ENCODE measurements at places on chromosomes 13 and 19.
A peak's percentile ranks its signal among the peaks of the same experiment; 100 is the strongest.

DNA sequence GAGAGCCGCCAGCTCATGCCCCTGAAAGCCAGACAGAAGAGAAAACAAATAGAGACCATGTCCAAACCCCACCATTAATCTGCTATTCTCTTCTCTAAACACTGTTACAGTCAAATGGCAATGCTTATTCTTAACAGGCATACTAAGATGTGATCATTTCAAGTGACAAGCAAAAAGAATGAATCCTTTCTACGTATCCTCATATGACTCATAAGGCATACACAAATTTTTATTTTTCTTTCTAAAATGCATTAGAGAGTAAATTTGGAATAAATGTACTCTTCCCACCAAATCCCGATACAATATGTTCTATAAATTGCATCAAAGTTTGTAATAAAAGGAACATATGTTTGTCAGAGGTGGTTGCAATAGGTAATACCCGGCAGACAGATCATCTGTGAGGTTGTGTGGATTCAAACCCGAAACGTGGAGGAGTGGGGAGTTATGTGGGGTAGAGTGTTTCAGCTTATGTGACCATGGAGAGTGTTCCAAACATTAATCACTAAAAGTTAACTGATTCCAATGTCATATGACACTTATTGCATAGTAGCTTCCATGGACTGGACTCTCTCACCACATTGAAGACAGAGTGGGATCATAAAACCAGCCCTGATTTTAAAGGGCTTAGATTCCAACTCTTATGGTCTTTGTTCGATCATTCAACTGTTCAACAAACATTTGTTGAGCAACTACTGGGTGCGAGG is 213.1 kb downstream of the DCLK1 start:
- DNase-seq = no peak

DNA sequence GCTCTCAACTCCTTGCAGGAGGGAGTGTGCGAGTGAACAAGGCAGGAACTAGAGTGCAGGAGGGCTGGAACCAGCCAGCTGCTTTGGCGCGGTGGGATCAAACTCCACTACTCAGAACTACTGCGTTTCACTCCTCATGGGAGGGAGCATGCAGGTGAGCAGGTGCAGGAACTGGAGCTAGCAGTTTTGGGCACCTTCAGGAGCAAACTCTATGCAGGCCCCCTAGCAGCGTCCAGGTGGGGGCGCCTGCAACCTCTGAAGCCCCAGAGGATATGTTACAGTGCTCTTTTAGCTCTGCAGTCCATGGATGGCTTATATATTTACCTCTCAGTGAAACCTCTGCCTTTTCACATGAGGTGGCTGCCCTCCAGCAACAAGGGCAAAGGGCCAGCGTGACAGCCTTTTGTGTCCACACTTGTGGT is 1303.4 kb downstream of the PCDH9 start:
- peak; percentile 6 for DNase-seq

- DNase-seq = no peak
These were observed 194.2 kb downstream of the POU4F1 start for GRCh38 chr13:78409172-78409571.

DNA sequence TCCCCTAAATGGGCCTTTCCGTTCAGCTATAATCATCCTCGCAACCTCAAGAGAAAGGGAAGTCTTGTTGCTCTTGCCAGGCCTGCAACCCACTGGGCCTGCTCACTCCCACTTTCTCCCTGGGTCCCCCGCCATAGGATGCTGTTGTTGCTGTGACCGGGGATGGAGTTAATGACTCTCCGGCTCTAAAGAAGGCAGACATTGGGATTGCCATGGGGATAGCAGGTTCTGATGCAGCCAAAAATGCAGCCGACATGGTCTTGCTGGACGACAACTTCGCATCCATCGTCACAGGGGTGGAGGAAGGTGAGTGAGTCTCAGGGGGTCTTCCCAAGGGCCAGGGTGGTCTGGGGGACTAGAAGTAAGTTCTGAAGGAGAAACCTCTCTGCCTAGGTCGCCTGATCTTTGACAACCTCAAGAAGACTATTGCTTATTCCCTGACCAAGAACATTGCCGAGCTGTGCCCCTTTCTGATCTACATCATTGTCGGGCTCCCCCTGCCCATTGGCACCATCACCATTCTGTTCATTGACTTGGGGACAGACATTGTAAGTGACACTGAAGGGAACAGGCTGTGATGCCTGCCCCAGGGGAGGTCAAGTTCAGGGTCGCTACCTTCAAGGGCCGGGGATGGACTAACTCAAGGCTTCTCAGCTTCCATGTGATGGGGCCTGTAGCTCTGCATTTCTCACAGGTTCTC is 26.8 kb downstream of the ATP12A start:
- no peak for DNase-seq
